ENCODE measurements at places on chromosomes 1 and 21.

- DNase-seq = no peak
Measured at GRCh38 chr1:60949154-60949825, 133.1 kb upstream of the NFIA start.

GRCh38 chr1:90457985-90458384, 259.1 kb downstream of the BARHL2 start:
- DNase-seq = no peak

- DNase-seq = no peak
Measured at GRCh38 chr1:203517426-203518110, 23.6 kb downstream of the OPTC start.

DNA sequence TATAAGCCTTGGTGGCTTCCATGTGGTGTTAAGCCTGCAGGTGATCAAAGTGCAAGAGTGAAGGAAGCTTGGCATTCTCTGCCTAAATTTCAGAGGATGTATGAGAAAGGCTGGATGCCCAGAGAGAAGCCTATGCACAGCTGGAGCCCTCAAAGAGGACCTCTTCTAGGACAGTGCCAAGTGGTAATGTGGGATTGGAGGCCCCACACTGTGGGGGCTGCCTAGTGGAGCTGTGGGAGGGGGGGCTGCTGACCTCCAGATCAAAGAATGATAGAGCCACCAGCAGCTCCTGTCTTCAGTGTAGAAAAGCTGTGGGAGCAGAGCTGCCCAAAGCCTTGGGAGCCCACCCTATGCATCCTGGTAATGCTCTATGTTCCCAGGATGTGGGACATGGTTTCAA, 1512.7 kb upstream of the TPTE start:
- DNase-seq = no peak

DNA sequence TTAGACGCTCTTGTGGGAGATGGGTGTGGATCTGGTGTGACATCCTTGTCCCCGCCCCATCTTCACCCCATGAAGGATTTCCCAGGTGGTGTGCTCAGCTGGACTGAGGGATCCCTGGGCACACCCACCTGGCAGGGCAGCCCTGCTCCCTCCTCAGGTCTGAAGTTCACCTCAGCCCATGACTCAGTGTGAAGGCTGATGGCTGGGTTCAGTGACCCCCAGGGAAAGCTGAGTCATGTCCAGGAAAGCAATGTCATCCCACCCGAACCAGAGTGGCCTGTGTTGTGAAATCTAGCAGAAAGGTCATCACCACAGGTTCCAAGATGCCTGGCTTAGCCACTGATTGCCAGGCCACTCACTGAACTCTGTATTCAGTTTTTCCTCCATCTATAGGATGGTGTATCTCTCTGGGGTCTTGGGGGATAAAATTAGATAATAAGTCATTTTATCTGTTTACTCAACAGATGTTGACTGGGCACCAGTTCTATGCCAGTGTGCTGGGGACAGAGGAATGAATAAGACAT, 97.7 kb upstream of the JUN start:
- DNase-seq = no peak

- DNase-seq = no peak
Measured at GRCh38 chr1:22816067-22816775, 105.6 kb downstream of the EPHB2 start.

DNA sequence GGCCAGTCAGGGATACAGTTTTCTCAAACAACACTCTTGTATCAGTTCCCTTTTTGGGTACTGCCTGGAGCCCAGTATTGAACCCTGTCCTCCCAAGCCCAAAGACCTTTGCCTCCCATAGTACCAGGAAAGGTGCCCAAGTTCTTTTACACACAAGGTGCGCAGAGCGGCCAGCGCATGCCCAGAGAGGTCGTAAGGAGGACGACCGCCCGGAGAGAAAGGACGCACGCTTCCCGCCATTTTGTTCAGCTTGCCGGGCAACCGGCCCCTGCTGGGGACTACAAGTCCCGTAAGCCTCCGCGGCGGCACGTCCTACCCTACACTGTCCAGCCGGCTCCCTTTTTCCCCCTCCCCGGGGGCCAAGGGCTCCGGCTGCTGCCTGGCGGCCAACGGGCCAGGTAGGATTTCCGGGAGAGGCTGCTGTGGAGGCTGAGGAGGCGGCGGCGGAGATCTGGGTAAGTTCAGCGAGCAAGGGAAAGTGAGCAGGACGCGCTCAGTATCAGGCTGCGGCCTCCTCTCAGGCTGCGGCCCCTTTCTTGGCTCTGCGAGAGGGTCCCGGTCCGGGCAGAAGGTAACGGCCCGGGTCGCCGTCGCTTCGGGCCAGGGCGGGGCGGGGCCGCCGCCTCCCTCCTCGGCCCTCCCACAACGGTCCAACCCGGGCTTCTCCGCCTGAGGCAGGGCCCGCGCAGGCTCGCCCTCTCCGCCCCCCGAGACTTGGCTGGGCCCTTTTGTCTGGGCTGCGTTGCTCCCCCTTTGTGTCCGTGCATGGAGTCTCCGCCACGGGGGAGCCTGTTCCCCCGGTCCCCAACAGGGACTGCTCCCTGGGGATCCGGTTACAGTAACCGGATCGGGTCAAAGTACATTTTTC, at the start of gene PHACTR4:
TSS of gene PHACTR4 (plus strand) at position 370 of the 868 bp plus-strand sequence. CDS start 37,708 bp downstream, outside the sequence.
- DNase-seq = peak; percentile 66
